Mucosa of gallbladder (tissue), 1 donor: ENCODE measurements at places on chromosomes 1 and 21. TPM values are rescaled to one million over a fixed set of nuclear protein-coding genes. Genes with fewer than 3 reads are reported as not detected.

Gene TCHHL1
- not detected for total RNA-seq

DNA sequence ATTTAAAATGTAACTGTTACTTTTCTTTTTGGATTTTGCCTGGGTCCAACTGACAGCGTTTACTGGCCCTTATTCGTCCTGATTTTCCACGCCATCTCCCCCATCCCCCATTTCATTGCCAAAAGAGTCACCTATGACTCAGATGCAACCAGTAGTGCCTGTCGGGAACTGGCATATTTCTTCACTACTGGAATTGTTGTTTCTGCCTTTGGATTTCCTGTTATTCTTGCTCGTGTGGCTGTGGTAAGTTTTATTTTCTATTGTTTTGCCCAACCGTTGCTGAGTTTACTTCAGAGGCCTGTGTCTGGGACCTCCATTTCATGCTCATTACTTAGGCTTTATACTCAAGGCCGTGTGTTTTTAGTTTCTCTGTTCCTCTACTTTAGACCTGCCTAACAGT lies 9.3 kb downstream of the LEPR start:
- no peak for DNase-seq

Gene S100A8
- 7.0 TPM for total RNA-seq

DNA sequence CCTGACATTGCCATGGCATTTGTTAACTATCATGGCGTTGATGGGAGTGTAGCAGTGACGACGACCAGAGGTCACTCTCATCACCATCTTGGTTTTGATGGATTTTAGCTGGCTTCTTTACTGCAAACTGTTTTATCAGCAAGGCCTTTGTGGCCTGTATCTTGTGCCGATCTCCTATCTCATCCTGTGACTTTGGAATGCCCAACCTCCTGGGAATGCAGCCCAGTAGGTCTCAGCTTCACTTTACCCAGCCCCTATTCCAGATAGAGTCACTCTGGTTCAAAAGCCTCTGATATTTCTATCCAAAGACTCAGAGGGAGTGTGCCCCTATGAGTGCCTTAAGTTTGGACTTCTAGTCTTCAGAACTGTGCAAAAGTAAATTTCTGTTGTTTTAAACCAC lies 130.1 kb downstream of the ADAMTS1 start:
- no peak for DNase-seq

GRCh38 chr1:174884038-174884437 lies 115.7 kb upstream of the CACYBP start:
- DNase-seq = no peak

Gene BATF3
- 4.2 TPM for total RNA-seq

Gene TNFRSF14
- total RNA-seq = 231 TPM

- DNase-seq = no peak
These were observed 30.1 kb upstream of the KIF26B start for GRCh38 chr1:245124644-245125043.

GRCh38 chr1:210195635-210196160 lies 36.9 kb upstream of the SERTAD4 start:
- no peak for DNase-seq

Gene OVAAL
- total RNA-seq = not detected
